ENCODE measurements at places on chromosomes 4 and X.

DNA sequence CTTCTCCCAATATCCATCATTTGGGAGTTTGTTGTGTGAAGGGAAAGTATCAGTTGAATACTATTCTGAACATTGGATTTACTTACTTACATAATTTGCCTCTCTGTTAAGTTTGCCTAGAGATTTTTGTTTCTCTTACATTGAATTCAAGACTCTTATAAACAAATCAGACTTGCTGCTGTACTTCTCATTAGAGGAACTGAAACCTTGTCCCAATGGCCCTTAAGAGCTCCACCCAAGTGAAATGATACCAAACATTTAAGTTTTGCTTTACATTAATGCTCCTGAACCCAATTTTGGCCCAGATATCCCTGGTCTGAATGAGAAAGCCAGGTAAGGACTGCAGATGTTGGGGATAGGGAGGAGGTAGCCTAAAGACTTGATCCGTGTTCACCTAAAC lies 32.0 kb downstream of the HAND2 start:
- no peak for DNase-seq

GRCh38 chr4:140595065-140595464 lies 26.3 kb upstream of the UCP1 start:
- no peak for DNase-seq

GRCh38 chrX:16585486-16586376 lies 64.2 kb upstream of the S100G start:
- DNase-seq = no peak

DNA sequence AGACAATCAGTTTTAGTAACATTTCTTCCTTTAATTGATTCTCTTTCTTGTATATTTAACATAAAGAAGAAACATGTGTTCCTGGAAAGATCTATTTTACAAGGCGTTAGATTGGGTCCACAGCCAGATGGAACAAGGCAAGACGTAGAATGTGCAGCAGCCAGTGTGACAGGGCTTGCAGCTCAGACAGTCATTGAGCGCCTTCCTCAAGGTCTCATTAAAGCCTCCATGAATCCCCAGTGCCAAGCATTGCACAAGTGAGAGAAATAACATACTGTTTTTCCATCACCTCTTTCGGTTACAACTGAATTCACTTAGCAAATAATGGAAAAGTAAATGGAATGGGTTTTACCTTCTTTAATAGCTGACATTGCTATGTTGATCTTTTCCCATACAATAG lies 292.5 kb downstream of the USP46 start:
- DNase-seq = no peak

GRCh38 chrX:154457491-154458115 lies 478 bp upstream of the PLXNA3 start:
- no peak for DNase-seq

- DNase-seq = no peak
These were observed 143.5 kb upstream of the GYPA start for GRCh38 chr4:144284026-144284425.

- no peak for DNase-seq
These were observed 10.0 kb upstream of the ELF4 start for GRCh38 chrX:130120321-130120731.

DNA sequence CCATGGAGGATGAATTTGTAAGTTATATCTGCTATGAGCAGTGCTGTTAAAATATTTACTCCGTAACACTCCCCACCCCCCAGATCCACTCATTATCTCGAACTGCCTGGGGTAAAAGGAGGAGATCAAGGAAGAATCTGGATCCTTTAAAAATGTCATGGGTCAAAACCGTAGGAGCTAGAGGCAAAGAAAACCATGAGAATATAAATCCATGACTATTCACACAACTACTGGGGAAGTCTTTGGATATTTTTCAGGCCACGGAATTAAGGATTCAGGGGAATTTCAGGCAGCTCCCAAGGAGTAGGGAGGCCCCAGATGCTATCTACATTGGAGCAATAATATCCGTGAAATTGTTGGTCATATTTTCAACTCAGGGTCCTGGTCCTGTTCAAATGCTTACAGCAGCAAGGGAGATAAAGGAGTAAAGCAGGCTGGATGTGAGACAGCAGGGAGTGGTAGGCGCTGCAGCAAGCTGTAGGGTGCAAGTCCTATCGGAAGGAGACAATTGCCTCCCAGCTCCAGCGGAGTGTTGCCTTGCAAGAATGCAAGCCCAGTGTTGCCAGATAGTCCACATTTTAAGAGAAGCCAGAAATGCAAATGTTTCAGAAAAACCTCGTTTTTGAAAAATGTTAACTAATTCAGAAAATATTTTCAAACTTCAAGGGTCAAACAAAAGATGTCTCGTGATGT lies 116.2 kb upstream of the KIT start:
- no peak for DNase-seq

DNA sequence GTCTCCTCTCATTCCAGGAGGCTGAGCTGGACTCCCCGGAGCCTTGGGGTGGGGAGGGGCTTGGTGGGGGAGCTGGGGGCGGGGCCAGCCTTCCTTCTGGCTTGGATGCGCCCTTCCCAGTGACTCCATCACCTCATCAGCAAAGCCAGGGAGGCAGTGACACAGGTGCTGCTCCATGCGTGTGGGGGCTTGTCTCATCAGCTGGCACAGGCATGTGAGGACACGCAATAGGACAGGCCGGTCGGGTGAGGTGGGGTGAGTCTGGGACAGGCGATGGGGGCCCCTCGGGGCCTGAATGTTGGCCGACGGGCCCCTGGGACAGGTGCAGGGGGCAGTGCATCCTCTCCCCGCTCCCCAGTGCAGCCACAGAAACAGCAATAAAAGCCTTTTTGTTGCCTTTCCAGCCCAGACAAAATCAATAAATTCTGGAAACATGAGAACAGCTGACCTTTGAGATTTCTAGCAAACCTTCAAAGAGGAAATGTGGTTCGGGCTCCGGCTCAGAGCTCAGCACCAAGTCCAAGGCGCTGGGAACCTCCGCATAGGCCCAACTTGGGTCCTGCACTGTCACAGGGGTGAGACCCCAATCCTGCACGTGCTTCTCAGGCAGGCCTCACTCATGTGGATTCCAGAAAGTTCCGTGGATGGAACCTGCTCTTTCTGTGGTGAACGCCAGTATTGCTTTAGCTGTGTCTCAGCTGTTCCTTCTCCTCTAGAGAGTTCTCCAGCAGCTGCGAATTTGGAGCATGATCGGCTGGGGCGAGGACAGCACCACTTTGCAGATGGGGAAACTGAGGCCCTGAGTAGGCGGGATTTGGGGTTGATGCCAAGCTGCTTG lies 18.5 kb downstream of the ADRA2C start:
- no peak for DNase-seq

- no peak for DNase-seq
These were observed 59.7 kb downstream of the SMAD1 start for GRCh38 chr4:145541346-145541745.

DNA sequence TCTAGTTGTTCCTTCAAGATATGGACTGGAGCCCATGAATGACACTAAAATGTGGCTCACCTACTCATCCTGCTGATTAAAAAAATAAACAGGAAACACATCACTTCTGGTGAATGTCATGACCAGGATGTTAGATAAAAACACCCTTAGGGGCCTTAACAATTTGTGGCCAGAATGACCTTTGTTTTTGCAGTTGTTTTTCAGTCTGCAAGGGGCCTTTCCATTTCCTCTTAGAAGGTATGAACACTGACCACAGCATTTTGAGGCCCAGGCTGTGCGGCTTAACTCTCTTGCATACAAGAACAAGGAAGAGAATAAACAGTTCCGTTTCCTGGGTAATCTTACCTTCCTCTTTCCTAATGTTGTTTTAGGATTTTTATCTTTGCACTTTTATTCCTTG lies 113.2 kb downstream of the IL1RAPL2 start:
- no peak for DNase-seq

GRCh38 chr4:87007528-87008446 lies 73.0 kb downstream of the AFF1 start:
- DNase-seq = no peak

DNA sequence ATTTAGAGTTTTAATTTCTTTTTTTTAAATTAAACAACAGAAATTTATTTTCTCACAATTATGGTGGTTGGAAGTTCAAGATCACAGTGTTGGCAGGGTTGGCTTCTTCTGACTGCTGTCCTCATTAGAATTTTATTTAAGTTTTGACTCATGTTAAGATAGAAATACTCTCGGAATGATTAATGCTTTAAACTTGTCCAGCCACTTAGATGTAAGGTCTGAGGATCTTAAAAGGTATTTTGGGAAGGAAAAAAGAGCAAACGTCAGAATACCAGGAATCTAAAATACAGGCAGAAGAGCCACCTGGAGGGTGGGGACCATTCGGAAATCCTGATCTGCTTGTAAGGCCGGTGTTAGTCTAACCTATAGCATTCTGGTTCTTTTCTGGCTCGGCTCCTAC lies 423.0 kb upstream of the MAGEB2 start:
- no peak for DNase-seq

- DNase-seq = peak; percentile 93
These were observed 51.5 kb upstream of the RAP2C start for GRCh38 chrX:132270699-132271098.

DNA sequence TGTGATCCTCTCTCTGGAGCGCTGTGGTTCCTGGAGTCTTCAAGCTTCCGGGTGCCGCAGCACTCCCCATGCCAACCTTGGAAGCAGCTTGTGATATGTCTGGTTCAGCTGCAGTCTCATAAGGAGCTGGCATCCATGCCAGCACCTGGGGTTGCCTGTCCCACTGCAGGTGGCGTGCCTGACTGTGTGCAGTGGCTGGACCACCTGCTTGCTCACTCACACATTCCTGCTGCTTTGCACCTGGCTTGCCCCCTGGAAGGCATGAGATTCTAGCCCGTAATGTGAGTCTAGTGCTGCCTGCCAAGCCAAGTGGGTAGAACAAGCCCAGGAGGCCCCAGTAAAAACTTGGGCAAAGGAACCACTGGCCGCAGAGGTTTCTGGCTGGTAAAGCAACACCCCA lies 687.2 kb upstream of the AADAT start:
- no peak for DNase-seq

DNA sequence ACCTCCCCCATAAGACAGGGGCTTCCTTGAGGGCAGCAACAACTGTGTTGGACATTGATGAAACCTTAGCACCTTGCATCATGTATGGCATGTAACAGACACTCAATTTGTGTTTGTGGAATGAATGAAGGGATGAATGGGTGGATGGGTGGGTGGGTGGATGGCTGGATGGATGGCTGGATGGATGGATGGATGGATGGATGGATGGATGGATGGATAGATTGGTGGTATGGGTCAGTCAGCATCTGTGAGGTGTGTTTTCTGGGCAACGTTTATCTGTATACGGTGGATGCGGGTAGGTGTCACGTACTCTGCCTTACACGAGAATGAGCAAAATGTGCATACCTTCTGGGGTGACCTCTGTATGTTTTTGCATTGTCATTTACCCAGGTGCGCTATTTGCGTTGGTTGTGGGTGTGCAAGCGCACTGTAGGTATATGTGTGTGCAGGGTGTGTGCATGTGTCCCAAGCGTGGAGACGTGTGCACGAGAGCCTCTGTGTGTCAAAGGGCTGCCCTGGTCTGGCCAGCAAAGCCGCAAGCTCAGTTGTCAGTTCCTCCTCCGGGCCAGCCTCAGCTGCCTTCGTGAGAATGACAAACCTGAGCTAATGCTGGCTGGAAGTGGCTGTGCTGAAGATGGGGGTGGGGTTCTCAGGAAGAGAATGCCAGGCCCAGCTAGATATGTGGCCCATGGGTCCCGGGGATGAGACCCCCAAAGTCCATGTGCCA lies 26.5 kb downstream of the ELF4 start:
- DNase-seq = no peak

GRCh38 chr4:153759407-153760316 lies at the start of gene RNF175:
RNF175 (minus strand) TSS chr4:153760024; CDS start chr4:153759862, 162 bp downstream.
- DNase-seq = no peak

- DNase-seq = no peak
These were observed 132.7 kb downstream of the TMEM164 start for GRCh38 chrX:110135618-110136017.

DNA sequence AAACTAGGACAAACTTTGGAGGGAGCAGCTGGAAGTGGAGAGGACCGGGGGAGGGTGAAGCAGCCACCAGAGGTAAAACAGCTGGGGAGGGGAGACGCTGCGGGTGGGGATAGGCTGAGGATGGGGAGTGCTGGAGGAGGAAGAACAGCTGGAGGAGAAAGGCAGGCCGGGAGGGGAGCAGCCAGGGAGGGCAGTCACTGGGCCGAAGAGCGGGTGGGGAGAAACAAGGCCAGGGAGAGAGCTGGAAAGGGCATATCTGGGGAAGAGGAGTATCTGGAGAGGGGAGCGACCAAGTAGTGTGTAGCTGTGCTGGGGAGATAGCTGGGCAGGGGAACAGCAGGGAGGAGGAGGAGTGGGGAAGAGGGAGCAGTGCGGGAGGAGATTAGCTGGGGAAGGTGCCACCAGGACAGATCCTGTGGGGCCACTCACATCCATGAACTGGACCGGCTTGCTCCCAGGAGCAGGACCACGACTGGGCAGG lies 2.7 kb downstream of the SLC38A5 start:
- peak; percentile 77 for DNase-seq

DNA sequence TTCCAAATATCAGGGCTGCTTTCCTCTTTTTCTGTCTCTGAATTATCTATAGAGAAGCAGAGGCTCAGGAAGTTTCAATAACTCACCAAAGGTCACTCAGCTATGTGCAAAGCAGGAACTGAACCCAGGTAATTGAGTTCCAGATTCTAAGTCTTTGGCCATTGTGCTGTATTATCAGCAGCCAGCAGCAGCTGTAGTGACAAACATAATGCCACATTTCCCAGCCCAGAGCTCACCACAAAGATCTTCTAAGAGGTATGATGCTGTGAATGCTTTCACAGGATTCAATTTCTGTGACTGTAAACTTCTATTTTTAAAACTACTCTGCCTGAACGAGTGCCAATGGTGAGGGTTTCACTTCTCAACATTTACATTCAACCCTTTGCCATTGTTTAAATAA lies 56.4 kb downstream of the SPOCK3 start:
- DNase-seq = no peak

DNA sequence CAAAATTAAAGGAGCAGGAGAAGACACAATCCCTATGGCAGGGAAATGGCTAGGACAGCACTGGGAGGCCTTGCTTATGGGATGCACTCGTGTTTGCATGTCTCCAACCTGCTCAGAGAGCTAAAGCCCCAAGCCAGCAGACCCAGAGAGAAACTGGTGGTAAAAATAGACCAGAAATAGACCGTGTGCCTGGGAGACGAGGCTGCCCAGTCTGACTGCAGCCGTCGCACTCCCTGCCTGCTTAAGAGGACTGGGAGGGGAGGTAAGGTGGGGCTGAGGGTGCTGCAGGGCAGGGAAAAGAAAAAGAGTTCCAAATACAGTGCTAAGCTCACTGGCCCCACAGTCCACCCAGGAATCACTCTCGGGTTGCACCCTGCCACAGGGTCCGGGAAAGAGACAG lies 633.5 kb downstream of the BCOR start:
- no peak for DNase-seq

- DNase-seq = no peak
These were observed 29.4 kb upstream of the OPHN1 start for GRCh38 chrX:68462653-68463052.

GRCh38 chrX:102975016-102975415 lies 37.9 kb downstream of the RAB40AL start:
- no peak for DNase-seq
